Activated CD8-positive, alpha-beta memory T cell treated with anti-CD3 and anti-CD28 coated beads for 1 hour (primary cell): ENCODE measurements at places on chromosomes 16 and 17.
A peak's percentile ranks its signal among the peaks of the same experiment; 100 is the strongest.

DNA sequence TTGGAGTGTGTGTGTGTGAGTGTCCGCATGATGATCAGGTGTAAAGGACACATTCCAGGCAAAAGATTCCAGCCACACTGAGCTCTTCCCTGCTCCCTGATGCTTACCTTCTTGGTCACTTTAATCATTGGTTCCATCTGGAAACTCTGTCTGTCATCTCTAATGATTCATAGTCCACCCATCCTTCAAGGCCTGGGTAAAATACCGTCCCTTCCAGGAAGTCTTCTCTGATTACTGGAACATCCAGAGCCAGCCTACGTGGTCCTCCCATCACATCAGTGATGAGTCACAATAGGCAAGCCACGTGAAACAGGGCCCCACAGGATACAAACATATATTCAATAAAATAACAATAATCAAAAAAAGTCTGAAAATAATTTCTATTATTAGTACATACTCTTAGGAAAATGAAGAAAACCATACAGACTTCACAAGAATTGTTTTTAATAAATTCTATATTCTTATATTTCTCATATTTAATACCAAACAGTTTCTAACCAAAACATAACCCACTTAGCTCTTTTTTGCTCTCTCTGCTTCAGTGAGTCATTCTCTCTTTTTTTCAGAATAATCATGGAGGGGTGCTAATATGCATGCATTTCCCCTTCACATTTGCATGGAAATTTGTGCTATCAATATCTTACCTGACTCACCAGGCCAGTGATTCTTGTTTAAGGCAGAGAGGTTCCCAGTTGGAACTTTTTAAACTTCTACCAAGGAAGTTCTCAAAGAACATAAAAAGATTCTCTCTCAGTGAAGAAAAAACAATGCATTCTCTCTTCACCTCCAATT, 263.2 kb downstream of the TOX3 start:
- DNase-seq, result no peak

DNA sequence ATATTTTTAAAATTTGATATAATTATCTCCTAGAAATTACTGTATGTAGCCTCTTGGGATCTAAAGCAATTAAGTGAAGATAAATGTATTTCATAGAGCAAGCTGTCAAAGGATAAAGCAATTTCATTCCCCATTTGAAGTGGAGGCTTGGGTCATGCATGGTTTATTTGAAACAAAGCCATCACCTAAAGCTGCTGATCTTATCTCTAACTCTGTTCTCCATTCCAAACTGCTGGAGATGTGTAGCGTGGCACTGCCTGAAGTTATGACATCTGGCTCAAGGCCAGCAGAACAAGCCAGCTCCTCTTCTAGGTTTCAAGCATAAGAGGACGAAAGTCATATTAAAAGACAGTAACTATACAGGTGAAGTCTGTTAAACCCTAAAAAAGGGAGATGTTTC, 83.9 kb downstream of the HIC1 start:
- DNase-seq, result no peak

DNA sequence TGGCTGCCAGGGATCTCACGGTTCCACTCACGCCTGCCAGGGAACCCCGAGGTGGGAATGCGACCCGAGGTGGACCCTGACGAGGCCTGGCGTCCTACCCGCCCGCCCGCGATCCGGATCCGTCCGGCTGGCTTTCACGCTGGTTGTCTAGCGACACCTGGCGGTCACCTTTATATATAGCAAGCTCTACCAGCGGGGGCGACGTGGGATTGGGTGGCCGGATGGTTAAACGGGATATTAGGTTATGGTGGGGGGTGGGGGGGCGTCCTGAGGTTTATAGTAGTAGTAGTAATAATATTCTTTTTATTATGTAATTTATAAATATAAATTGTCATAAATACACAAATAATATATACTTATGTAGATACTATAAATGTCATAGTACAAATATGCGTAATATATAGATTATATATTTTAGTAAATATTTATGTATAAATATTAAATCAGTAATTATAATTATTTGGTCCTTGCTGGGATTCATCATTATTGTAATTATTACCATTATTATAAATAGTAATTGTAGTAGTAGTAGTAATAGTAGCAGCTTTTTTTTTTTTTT, 136.9 kb downstream of the KCNJ12 start:
- DNase-seq, result peak; percentile 68

GRCh38 chr16:81174644-81175324, 63.7 kb upstream of the BCO1 start:
- no peak for DNase-seq

GRCh38 chr16:89176147-89176690, 4.7 kb downstream of the CDH15 start:
- DNase-seq, result no peak
